Astrocyte of the cerebellum (primary cell): ENCODE measurements at places on chromosomes 7 and 10.
A peak's percentile ranks its signal among the peaks of the same experiment; 100 is the strongest.

GRCh38 chr10:47183704-47184041 lies 116.3 kb upstream of the GDF10 start:
- DNase-seq, result no peak

DNA sequence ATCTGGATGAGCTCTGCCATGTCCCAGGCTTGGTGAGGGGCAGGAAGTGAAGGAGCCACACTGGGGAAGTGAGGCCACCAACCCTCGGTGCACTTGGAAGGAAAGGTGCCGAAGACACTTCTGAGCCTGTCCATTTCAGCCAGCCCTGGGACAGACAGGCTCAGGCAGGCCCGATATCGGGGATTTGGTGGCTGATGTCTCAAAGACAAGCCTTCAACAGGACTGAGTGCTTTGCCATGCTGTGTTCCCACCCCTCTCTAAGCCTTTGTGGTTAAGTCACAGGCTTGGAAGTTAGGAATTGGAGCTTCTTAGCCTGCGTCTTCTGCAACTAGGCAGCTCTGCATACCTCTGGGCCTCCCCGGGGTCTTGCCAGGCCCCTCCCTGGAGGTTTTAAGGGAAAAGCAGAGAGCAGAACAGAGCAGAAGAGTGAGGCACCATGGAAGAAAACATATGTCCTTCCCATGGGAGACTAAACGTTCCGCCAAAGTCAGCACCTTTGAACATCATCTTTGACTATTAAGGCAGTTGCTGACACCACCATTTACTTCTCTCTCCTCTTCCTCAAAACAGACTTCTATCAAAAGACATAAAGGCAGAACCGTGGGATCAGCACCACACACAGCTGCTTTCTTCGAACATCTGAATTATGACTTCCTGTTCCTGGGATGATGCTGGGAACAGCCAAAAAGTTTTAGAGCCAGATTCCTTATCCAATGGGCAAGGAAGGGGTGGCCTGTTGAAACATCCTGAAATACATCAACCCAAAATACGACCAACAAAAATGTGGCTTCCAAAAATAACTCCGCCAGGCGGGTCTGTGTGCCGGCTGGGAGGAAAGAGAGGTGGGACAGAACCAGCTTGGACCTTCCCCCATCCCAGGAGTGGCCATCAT lies 71.8 kb downstream of the AFAP1L2 start:
- DNase-seq, result no peak

- no peak for DNase-seq
These were observed 41.1 kb downstream of the ZC3HC1 start for GRCh38 chr7:130009848-130010688.

GRCh38 chr7:33055158-33055557 lies 7.4 kb downstream of the NT5C3A start:
- no peak for DNase-seq

GRCh38 chr7:99679032-99679399 lies 780 bp downstream of the CYP3A5 start:
- no peak for DNase-seq

DNA sequence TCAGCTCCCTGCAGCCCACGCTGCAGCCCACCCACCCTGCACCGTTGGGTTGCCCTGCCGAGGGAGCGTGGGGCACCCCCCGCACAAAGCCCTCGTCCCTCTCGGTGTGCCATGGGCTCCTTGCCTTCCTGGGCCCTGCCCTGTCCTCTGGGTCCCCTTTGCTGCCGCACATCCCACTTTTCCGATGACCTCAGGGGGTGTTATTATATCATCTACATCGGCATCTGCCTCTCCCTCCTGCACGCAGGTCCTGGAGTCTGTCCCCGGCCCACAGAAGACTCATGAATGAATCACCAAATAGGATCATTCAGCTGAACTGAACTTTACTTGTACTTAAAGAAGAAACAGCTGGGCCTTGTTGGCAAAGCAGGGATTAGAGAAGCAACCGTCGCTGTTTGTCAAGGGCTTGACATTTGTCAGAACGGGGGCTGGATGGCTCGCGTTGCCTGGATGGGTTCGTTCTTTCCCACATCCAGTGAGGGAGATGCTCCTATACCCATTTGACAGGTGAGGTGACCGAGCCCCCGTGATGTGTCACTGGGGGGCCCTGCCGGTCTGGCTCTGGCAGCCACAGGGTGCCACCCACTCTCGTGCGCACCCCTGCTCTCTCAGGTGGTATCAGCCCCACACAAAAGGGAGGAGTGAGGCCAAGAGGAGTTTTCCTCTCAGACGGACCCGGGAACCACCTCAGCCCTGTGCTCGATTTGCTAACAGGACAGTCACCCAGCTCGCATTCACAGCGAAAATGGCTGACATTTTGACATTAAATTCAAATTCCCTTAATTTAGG lies 58.6 kb upstream of the EBF3 start:
- DNase-seq, result peak; percentile 44

GRCh38 chr7:43618073-43618472 lies 35.2 kb downstream of the STK17A start:
- DNase-seq, result no peak

DNA sequence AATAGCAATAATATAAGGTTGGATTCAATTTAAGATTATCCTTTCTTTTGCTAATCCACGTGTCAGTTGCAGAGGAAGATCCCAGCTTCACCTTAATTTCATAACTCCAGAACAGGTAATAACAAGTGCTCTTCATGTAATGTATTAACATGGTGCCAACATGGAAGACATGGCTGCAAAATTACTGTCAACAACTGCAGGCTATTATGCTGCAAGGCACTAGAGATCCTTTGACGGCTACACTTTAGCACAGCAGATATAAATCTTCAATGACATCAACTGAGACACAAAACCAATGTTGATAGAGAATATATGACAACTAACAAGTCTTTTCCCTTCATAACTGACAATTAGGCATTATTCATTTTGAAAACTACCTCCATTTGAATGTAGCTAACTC lies 96.1 kb downstream of the RNF133 start:
- no peak for DNase-seq
